ENCODE measurements at places on chromosomes 2 and 18.

- no peak for DNase-seq
Observed at GRCh38 chr2:5504756-5505155, 187.4 kb upstream of the SOX11 start.

DNA sequence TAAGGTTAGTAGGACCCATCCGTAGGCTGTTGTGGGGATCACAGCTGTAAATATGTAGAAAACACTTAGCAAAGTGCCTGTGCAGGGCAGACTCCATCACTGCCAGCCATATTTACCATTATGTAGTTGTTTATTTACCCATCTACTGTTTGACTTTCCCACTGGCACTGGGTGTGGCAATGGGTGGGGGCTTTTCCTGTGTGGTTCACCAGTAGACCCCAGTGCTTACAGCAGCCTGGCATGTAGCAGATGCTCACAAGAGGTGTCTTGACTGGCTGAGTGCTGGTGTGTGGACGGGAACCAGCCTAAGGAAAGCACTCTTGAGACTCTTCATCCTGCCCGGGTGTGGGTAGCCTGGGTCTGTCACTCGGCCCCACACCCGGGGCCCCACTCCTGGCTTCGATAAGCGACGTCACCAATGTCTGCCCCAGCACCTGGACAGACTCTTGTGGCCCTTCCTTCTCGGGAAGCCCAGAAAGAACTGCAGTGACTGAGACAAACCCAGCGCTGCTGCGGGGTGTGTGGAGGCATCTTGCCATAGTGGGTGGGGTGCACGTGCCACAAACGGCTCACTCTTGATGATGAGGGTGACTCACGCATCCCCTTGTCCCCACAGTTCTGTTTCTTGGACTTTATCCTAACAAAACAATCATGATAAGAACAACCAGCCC lies 78.3 kb downstream of the HDAC4 start:
- DNase-seq: no peak

GRCh38 chr2:55165626-55166025 lies 66.5 kb downstream of the CLHC1 start:
- DNase-seq: no peak

- DNase-seq: no peak
Observed at GRCh38 chr2:36516136-36516870, 81.7 kb downstream of the FEZ2 start.
